Cerebellum (tissue), 4 donors: ENCODE measurements at places on chromosomes 5 and 9. TPM values are rescaled to one million over a fixed set of nuclear protein-coding genes. Genes with fewer than 3 reads are reported as not detected.

GRCh38 chr5:1510151-1510561, 13.6 kb downstream of the LPCAT1 start:
- no peak for DNase-seq

GRCh38 chr9:128275198-128276007, at the start of gene GOLGA2:
GOLGA2 (minus strand) TSS chr9:128276007; CDS start chr9:128275976, 31 bp downstream.
- no peak for DNase-seq

GRCh38 chr9:35844628-35845270, 15.7 kb downstream of the TMEM8B start:
- no peak for DNase-seq

- peak; percentile 20 for DNase-seq
Observed at GRCh38 chr9:104993291-104993963, 65.5 kb upstream of the ABCA1 start.

DNA sequence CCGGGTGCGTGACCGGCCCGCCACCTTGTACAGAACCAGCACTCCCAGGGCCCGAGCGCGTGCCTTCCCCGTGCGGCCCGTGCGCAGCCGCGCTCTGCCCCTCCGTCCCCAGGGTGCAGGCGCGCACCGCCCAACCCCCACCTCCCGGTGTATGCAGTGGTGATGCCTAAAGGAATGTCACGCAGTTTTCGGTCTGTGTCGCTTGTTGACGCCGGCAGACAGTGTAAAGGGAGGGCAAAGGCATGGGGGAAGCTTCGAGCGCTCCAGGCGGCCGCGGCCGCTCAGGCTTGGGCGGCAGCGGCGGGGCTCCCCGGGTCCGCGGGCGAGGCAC, 1.3 kb downstream of the LRRC26 start:
- no peak for DNase-seq

GRCh38 chr9:16727452-16728136, 142.9 kb downstream of the BNC2 start:
- no peak for DNase-seq

DNA sequence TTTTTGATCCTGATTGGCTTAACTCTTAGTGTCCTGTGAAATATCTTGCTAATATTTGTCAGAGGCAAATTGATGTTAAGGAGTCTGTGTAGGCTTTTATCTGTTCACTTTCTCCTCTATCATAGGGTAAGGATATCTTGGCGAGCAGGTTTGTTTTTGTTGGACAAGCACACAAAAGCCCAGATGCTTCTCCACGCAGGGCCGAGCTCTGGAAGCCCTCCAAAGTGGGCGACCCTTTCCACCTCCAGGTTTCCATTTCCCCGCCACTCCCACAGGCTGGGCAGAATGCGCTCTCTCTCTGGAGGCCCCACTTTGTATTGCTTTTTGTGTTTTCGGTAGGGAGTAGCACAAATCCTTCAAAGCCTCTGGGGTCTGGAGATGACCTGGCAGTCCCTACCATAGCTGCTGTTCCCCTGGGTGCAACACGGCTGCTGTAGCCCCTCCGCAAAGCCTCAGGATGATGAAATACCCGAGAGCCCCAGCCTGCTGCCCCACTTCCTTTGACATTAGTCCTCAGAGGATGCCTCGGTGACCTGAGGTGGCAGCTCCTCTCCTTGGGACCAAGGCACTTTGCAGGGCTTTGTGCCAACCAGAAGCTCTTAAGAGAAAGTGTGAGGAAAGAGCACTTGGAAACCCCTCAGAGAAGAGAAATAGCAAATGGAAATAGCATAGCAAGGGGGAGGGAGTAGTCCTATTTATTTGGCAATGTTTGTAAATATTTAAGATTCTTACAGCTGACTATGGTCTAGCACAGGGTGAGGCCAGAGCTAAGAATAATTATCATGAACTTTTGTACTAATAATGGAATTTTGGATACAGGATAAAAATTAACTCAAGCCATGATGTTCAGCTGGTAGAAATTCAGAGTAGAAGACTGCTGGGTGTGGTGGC, 122.8 kb downstream of the ARHGEF28 start:
- DNase-seq = no peak

DNA sequence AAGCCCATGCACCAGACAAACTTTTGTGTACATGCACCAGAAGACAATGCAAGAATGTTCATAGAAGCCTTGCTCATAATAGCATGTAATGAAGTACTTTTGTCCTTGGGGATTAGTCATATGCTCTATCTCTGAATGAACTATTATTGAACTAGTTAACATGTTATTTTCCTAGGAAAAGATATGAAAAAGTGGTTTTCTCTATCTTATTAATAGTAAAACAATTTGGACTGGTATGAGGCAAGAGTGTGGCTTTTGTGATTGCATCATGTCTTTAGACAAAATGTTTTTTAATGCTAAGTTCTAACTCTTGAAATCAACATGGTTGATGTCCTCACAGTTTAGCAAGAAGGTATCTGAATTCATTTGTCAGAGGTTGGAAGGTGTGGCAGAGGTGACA, 55.7 kb upstream of the SPDL1 start:
- no peak for DNase-seq

GRCh38 chr5:133489632-133490031, 122.7 kb downstream of the FSTL4 start:
- DNase-seq = no peak

DNA sequence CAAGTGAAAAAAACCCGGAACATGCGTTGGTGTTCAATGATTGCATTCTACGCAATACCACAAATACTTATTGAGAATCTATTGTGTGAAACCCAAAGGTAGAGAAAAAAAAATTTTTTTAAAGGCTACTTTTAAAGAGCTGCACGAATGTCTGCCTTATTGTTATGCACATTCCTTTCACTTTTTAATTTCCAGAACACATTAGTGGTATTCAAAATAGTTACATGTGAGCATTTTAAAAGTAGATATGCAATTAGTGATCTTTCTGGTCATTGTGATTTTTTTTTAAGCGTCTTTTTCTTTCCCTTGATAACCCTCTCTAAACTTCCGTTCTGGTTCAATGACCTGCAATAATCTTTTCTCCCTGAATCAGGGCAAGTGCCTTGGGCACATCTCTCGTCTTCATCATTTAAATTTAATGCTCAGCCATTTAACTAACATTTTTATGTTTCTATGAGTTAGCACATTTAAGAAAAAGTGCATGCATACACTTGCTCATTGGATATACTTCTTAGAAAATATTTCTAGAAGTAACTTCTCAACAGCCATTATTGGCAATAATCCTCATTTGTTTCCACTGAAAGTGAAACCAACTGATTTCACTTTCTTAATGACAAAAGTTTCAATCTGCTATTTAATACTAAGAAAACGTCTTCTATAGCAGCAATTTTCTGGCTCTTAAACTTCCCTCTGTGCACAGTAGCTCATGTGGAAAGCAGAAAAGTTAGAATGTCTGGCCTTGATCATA, 80.3 kb downstream of the CDH6 start:
- no peak for DNase-seq

DNA sequence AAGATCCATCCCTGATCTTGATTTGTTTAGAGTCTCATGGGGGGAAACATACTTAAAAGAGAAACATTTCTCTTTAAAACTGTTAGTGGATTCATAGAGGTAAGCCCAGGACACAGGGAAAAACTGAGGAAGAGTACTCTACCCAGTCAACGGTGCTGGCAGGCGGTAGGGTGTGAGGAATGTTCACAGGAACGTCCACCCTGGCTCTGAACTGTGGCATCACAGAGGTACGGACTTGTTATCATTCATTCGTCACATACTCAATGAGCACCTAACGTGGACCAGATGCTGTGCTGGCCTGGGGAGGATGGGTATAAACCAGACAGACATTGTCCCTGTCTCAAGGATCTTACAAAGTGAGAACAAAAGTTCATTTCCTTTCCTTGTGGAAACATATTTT, 18.8 kb upstream of the PPARGC1B start:
- no peak for DNase-seq

GRCh38 chr5:89901983-89902382, 507.6 kb downstream of the CETN3 start:
- DNase-seq = peak; percentile 44

- no peak for DNase-seq
Observed at GRCh38 chr5:10653043-10653442, 89.2 kb downstream of the ANKRD33B start.

- DNase-seq = no peak
Observed at GRCh38 chr5:53109056-53109442, 508 bp downstream of the MOCS2 start.

DNA sequence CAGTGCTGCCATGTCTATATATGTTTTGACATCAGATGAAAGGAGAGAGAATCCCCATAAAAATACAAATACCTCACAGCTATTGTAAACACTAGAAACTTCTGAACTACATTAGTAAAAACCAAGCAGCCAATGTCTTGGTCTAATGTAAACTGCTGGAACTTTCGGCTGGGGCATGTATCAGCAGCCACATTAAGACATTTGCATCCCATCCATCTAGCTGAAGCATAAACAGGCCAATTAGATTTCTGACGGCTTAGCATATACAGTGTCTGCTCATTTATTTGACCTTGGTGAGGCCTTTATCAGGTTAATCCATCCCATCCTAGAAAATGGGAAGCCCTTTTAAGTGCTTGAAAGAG, 65.7 kb downstream of the PTCH1 start:
- no peak for DNase-seq

- DNase-seq = peak; percentile 70
Observed at GRCh38 chr9:85610074-85610860, 131.5 kb downstream of the AGTPBP1 start.

DNA sequence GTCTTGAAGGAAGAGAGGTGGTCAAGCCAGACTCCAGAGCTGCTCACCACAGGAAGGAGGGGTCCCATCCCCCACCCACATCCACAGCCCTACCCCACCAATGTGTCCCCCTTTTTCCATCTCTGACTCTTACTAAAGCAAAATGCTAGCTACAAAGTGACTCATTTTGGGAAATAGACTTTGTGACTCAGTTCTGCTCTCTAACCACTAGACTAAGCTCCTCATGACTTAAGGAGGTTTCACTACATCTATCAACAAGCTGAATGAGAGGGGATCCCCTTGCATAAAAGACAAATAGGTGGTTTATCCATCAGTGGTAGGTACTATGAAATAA, 35.1 kb upstream of the ADRB2 start:
- no peak for DNase-seq

GRCh38 chr5:43140286-43140685, 19.6 kb downstream of the ZNF131 start:
- DNase-seq = no peak

- no peak for DNase-seq
Observed at GRCh38 chr5:28014779-28015178, 976.4 kb upstream of the CDH9 start.

- no peak for DNase-seq
Observed at GRCh38 chr5:153831973-153832372, 206.7 kb downstream of the FAM114A2 start.

- DNase-seq = no peak
Observed at GRCh38 chr5:73780302-73781080, 154.5 kb downstream of the ARHGEF28 start.

- DNase-seq = no peak
Observed at GRCh38 chr5:111782216-111782615, 25.2 kb upstream of the NREP start.

DNA sequence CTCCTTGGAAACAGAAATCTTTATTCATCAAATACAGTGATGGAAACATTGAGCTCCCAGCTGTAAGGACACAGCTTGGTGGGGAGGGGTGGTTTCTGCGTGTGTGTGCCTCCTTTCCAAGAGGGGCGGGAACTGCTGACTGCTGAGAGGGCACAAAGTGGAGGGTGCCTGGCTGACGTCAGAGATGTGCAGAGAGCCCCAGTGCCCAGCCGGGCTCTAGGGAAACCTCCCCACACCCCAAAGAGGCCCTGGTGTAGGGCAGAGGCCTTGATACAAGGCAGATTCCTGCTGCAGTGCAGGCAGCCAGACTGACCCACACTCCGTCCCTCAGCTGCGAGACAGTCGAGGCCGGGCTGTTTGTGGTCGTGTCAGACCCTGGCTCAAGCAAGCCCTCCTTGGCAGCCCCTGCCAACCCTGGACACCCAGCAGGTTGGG, 191.0 kb downstream of the CACNA1B start:
- DNase-seq = no peak

- no peak for DNase-seq
Observed at GRCh38 chr5:158384535-158385481, 525.9 kb upstream of the CLINT1 start.

DNA sequence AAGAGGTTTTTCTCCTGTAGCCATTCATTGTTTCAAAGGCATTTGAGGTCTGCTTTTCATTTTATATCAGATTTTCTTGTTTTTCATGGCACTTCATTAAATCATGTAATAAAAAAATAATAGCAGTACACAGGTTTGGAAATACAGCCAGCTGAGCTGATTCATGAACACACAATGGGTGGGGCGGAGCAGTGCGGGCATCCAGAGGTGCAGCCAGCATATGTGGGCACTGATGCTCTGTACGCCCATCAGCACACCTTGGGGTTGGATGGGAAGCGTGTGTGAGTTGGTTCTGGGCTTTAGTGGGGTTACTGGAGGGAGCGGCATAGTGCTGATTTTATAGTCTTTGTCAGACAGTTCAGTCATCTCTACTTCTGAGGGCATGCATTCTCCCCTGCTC, 54.2 kb upstream of the IRX4 start:
- no peak for DNase-seq

- no peak for DNase-seq
Observed at GRCh38 chr5:115079924-115080623, 89.6 kb downstream of the TRIM36 start.

The NPR2 gene
- total RNA-seq = 16.2 TPM

The ADGRV1 gene
- total RNA-seq = 249 TPM

The ADAMTS16 gene
- total RNA-seq = 7.8 TPM

The PAM gene
- total RNA-seq = 148 TPM

The SLC25A2 gene
- 0.36 TPM for total RNA-seq

The SLC6A3 gene
- 0.18 TPM for total RNA-seq

The ARHGEF28 gene
- total RNA-seq = 6.7 TPM

The HAND1 gene
- total RNA-seq = not detected

The SMARCA2 gene
- 79.1 TPM for total RNA-seq

The ANXA1 gene
- total RNA-seq = 17.8 TPM

The FGF18 gene
- 0.36 TPM for total RNA-seq
